ENCODE measurements at places on chromosomes 12 and 14. TPM values are rescaled to one million over a fixed set of nuclear protein-coding genes. Genes with fewer than 3 reads are reported as not detected.
A peak's percentile ranks its signal among the peaks of the same experiment; 100 is the strongest.

- no peak for DNase-seq
These were observed 475.4 kb downstream of the NPAS3 start for GRCh38 chr14:33414041-33414440.

DNA sequence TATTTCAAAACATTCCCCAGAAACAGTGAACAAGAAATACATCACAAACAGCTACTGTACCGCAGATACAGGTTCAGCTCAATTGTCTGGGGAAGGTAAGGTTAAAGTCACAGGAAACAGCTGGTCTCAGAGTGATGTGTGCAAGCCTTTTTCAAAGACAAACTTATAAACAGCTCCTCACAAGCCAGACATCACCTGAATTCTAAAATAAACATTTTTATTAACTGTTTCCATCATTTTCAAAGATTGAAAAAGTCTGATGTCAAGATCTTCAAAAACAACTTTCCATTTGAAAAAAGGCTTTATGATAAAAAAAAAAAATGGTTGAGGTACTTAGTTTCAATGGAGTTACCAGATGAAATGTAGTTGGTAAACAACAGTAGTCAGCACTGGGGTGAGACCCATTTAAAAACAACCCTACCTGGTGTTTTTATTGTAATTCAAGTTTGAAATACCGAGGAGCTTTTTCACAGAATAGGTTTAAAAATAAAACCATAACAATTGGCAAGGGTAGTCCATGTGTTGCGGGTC is 4.0 kb downstream of the BTG1 start:
- no peak for DNase-seq

DNA sequence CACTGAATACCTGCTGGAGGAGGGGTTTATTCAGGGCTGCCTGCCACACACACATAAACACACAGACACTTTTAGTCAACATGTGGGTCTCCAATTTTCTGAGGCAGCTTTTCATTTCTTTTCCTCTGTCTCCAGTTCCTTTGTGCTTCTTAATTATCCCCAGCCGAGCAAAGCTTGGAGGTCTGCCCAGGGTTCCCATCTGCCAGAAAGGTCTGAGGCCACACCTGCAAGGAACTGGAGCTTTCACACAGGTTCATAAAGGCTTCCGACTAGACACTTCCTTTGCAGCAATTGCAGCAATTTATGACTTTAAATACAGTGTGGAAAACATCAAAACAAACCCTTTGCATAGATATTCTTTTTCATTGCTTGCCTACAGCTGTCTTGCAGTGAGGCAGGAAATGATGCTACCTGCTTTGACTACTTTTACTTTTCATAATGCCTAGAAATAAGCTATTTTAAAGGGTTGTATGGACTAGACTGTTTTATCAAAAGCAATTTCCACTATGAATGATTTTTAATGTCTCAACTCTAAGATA is 1318.9 kb downstream of the AACS start:
- no peak for DNase-seq

- DNase-seq: peak; percentile 68
These were observed 585 bp upstream of the TEAD4 start for GRCh38 chr12:2958432-2959191.

DNA sequence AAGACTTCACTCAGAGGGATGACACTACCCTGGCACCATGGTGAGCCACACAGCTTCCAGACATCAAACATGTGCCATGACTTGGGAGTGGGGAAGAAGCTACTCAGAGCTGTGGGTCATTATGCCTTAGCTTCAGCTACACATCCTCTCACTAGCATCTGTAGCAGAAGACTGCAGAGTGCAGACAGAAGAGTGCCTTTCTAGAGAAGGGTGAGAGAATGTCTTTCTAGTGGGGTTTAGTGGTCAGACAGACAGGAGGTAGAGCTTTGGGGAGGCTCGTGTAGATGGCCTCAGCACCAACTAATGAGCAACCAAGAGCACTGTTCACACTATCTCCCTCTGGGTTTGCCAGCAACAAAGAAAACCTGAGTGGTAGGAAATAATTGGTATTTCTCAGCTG is 4.9 kb upstream of the B4GALNT3 start:
- no peak for DNase-seq

DNA sequence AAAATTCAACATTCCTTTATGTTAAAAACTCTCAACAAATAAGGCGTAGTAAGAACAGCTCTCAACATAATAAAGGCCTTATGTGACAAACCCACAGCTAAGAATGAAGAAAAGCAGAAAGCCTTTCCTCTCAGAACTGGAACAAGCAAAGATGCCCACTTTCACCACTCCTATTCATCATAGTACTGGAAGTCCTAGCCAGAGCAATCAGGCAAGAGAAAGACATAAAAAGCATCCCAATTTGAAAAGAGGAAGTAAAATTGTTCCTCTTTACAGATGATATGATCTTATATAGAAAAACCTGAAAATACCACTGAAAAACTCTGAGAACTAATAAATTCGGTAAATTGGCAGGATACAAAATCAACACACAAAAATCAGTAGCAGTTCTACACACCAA is 52.1 kb downstream of the STON2 start:
- DNase-seq: no peak

GRCh38 chr14:105026033-105026785 is 5.3 kb upstream of the CDCA4 start:
- DNase-seq: no peak

DNA sequence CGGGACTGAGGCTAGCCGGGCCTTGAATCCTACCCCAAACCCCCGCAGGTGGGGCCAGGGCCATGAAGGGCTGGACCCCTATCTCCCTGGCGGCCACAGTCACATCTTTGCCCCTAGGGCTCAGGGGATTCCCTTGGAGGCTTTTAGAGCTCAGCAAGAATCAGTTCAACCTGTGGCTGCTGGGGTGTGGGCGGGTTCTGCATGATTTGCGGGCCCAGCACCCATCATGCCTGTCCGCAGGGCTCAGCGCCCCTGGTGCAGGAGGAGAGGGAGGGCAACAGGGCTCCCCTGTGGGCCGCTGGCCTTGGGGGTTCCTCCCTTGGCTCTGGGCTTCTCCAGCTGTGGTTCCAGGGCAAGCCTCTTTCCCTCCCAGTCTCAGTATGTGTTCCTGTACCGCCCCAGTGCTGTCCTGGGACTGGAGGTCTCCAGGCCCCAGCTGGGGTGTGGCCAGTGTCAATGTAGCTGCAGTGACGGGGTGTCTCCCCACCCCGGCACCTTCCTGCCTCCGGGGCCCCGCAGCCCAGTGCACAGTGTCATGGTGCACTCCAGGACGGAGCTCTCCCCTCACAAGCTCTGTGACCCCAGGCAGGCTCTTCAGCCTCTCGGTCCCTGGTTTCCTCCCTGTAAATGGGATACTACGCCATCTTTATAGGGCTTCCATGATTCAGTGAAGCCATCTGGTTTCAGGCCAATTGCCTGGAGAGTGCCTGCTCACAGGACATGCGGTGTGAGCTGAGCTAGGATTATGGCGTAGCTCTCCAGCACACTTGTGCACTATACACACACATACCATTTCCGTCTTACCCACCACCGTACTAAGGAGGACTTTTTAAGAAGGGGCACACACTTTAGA is 9.9 kb upstream of the LBHD2 start:
- DNase-seq: peak; percentile 63

DNA sequence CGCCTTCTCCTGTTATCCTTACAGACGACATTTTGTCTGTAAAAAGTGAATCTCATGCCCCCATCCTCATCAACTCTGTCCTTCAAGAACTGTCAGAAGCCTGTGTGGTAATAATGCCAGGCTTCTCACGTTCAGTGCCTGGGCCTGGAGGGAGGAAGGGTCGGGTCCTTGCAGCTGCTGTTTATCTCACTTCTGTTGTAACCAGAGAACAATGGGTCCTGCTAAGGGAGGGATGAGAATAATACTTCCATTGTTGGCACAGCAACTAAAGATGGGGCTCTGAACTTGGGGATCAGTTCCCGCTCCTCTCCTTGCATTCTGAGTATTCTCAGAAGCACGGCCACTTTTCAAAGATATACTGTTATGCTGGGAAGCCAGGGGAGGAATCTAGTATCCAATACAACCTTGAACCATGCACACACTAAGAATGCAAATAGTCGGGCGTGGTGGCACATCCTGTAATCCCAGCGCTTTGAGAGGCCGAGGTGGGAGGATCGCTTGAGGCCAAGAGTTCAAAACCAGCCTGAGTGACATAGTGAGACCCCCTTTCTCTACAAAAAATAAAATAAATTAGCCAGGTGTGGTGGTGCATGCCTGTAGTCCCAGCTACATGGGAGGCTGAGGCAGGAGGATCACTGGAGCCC is 38.8 kb upstream of the NINJ2 start:
- no peak for DNase-seq

GRCh38 chr12:49642370-49642802 is 19.0 kb downstream of the PRPF40B start:
- no peak for DNase-seq

DNA sequence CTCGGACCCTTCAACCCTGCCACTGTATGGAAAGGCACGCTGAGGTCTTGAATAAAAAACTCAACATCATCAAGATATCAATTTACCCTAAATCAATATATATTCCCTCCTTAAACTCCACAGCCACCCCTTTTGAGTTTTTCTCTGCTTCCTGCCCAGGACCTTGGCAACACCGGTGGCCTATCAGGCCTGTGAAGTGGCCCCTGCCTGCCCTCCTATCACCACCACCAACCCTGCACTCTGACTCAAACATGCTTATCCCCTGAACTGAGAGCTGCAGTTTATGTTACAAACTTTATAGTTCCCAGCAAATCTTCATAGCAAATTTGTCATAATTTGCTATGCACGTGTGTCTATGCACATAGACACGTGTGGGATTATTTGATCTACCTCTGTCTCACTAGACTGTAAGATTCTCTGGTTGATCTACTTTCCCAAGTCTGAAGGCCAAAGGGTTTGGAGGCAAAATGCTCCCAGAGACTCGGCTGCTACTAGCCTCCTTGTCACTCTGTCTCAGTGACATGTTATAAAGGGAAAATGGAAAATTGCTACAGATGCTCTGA is 63.4 kb downstream of the SPTB start:
- DNase-seq: no peak

GRCh38 chr12:113128802-113129663 is 6.5 kb downstream of the RASAL1 start:
- DNase-seq: no peak

GRCh38 chr12:78864403-78864869 is at the start of gene SYT1:
Gene SYT1, plus strand, starts transcription at chr12:78864774.
- DNase-seq: peak; percentile 79

DNA sequence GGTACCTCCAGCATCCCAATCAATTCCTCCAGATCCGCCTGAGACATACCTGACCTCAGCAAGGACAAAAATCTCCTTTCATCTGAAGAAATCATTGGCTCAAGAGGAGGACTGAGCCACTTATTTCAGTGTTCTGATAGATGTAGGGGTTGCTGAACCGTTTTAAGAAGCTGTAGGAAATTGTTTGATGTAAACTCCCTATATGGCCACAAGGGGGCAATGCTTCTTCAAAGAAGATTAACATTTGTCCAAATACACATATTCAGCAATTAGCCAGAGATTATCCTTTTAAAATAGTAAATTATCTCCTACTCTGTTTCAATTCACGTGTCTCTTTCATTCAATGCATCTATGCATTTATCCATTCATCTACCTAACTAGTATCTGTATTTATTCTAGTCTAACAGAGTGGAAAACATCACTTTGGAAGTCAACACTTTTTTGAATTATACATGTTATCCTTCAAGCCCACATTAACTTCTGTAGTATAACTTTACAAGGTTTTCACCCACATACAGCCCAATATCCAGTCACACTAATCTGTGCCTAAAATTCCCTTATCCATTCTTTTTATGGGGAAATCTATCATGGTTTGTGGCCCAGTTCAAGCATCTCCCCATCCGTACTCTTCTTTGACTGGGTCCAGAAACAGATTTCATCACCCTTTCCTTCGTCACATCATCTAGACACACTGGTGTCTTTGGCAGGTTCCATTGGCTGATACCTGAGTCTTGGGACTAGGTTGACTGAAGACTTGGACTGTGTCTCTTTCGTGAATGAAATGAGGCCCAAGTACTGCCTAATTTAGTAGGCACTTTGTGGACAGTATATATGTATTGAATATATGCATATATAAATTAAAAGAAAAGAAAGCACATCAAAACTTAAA is 411.0 kb upstream of the OR4E1 start:
- no peak for DNase-seq

DNA sequence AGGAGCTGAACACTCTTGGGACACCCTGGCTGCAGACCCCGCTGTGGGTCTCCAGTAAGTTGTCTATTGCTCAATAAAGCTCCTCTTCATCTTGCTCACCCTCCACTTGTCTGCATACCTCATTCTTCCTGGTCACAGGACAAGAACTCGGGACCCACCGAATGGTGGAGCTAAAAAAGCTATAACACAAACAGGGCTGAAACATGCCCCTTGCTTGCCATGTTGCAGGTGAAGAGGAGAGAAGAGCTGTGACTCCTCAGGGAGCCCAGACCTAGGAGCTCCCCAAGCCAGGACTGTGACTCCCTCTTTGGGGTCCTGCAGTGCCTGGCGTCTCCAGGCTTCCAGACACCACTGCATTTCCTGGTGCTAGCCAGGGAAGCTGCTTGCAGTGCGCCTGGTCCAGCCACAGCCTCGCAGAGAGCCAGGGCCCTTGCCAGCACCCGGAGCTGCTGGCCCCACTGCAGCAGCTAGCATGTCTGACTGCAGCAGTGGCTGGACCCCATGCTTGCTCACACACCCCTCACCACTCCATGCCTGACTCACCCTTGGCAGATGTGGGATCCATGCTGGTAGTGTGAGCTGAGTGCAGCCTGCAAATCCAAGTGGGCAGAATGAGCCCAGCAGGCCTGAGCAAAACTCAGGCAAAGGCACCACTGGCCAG is 37.1 kb upstream of the OR5AU1 start:
- DNase-seq: no peak

DNA sequence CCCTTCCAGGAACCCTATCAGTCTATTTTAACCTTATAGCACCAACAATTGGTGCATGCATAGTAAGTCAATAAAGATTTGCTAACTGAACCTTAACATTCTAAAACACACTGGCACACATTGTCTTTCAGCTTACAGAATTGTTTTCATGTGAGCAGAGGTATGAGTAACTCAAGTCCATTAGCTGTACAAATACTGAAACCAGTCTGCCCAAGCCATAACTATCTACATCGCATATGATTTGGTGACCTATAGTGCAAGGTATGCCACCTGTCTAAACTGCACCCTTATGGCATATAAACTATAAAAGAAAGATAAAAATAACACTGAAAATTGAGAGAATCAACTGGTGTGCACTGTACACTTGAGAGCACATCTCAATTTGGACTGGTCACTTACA is 34.8 kb downstream of the SBNO1 start:
- DNase-seq: no peak

The C12orf50 gene
- not detected for total RNA-seq

The ANKRD9 gene
- 36.0 TPM for total RNA-seq

The C12orf54 gene
- total RNA-seq: 1.2 TPM

The INSM2 gene
- total RNA-seq: not detected

The AMN gene
- not detected for total RNA-seq

The OR6C2 gene
- total RNA-seq: not detected

The COPS7A gene
- total RNA-seq: 64.2 TPM

The CIROP gene
- not detected for total RNA-seq

The TSPAN19 gene
- not detected for total RNA-seq

The GLT8D2 gene
- total RNA-seq: 12.5 TPM
